ENCODE measurements at places on chromosomes 12 and 14. TPM values are rescaled to one million over a fixed set of nuclear protein-coding genes. Genes with fewer than 3 reads are reported as not detected.

Gene TAS2R13
- total RNA-seq: 0.39 TPM

GRCh38 chr12:26869908-26870459, 37.0 kb upstream of the ITPR2 start:
- DNase-seq: no peak

- no peak for DNase-seq
These were observed 519.8 kb upstream of the TMPO start for GRCh38 chr12:97995559-97995958.

DNA sequence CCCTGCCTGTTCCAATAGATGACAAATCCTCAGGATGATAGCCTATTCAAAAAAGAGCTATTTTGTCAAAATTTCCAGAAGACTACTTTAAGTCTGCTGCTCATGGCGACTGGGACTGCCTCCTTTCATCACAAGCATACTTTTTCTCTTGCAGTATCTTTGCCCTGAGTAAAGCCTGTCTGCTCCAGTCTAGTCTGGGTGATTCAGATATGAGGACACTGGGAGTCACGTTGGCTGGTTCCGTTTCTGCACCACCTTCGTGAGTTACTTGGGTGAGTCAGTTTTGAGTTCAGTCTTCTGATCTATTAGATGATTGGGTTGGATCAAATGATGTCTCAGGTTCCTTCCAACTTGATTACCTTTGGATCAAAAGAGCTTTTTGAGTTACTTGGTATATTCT, 301.3 kb upstream of the STXBP6 start:
- no peak for DNase-seq

DNA sequence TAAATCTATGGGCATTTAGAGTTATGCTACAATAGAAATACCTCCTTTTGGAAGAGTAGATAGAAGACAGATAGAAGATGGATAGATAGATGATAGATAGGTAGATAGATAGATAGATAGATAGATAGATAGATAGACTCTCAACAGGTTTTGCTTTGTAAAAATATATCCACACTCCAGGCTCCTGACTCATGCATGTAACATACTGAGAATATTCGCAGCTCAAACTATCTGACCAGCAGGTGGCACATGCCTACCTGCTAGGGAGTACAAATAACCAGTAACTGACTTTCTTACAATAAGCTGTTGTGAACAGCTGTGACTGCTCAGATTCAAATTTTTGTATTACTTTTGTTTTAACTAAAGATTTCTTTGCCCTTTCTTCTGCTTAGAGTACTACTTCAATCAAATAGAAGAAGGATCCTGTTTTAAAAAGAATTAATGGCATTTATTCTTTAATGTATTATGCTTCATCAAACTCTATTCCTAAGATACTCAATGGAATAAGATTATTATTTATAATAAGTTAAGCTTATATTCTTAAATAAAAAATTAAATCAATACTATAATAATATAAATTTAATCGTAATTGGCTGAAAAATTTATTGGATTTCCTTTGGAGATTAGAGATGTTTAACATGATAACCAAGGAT, 15.8 kb upstream of the CPNE8 start:
- peak; percentile 54 for DNase-seq

DNA sequence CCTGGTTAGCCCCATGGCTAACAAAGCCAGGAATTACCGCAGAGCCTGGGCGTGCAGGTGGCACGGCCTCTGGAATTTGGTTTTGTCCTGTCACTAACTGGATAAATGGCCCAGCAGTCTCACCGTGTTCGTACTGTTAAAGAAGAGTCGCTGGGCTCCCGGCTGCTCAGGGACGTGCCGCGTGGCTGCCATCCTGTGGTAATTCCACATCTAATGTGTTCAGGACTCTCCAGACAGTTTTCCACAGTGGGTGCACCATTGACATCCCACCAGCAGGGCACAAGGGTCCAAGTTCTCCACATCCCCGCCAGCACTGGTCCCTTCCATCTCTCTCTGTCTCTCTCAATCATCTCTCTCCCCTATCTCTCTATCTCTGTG, 19.6 kb downstream of the NOC4L start:
- no peak for DNase-seq

Gene CNTN1
- total RNA-seq: not detected

- DNase-seq: no peak
These were observed 64.7 kb downstream of the TMCC3 start for GRCh38 chr12:94585626-94586025.

Gene PLEKHH1
- 6.7 TPM for total RNA-seq

Gene CFAP251
- total RNA-seq: 4.2 TPM

DNA sequence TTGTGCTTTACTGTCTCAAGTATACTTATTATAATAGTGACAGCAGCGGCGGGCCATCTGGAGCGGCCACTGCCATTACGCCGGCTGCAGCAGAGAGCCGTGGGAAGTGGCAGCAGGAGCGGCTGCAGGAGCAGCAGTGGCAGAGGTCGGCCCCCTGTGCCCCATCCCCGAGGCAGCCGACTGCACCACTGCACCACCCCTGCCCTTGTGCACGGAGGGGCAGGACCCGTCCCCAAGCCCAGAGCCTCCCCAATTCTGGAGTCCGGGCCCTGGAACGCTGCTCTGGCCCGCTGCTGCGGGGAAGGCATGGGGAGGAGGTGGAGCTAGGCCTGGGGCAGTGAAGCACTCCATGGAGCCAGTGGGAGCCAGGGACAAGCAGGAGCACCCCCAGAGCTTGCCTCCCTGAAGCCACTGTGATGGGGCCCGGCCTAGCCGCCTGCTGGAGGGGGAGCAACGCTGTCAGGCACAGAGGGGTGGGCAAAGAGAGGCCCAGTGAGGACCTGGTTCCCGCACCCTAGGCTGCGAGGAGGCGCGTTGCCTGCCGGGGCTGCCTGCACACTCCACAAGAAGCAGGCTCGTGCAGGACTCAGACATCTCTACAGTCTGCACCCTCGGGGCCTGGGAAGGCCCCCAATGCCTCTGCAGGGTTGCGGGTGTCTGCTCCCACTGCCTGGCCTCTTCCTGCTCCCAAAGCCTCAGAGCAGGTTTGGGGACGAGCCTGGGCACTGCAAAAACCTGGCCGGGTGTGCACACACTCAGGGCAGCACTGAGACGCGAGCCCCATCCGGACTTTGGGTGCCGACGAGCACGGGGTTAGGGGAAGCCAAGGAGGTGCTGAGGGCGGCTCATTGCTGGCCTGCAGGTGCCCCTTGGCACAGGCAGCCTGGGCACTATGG, 74.2 kb upstream of the RASSF8 start:
- no peak for DNase-seq

- DNase-seq: no peak
These were observed 123.4 kb downstream of the TGFB3 start for GRCh38 chr14:75858362-75858761.

Gene CTSG
- total RNA-seq: not detected

Gene ANO6
- total RNA-seq: 120 TPM

- DNase-seq: no peak
These were observed 40.1 kb downstream of the TESC start for GRCh38 chr12:117059156-117059555.

GRCh38 chr14:98909251-98909944, 362.6 kb downstream of the BCL11B start:
- peak; percentile 51 for DNase-seq

Gene KERA
- not detected for total RNA-seq

DNA sequence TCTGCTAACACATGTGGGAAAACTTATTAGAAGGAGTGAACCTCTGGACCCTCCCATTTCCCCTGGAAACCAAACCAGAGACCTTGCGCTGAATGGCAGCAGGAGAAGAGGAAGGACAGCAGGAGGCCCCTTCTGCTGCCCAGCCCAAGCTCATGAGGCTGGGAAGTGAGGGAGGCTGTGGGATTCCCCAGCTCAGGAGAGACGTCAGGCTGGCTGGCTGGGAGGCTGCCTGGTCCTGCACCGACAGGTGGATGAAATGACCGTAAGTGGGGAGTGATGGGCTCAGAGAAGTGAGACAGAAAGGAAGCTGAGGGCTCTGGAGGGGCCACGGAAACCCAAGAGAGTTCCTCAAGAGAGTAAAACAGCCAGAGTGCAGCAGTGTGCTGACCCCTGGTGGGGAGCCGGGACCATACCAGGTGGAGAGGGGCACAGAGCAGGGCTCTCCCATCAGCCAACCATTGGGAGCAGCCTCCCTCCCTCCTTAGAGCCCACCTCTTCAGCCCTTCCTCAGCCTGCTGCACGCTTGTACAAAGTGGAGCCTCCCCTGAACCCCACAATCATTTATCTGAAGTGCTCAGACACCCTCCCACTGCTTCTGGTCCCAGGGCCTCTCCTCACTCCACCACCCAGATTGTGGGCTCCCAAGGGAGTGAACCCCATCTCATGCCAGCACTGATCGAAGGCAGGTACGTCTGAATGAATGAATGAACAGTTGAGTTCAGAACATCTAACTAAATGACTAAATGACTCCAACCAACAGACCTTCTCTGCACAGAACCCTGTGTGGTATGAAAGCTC, 14.0 kb downstream of the TAMALIN start:
- no peak for DNase-seq

Gene TAS2R30
- 0.74 TPM for total RNA-seq

Gene GPR84
- total RNA-seq: not detected

Gene TSHR
- total RNA-seq: not detected

DNA sequence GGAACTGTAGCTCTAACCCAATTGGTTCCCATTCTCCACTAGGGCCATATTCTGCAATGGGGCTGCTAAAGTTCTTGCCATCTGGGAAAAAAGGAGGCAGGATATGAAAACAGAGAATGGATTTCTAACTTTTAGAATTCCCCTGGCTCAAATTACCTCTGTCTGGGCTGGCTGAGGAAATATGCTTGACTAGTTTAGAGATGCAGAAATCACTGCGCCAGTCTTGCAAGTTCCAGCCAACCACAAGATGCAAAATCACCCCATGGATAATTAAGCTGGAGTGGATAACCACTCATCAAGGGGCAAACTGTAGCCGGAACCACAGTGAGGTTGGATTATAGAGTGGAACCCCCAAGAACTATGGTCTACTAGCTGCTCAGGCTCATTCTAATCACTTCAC, 126.3 kb downstream of the RALGAPA1 start:
- no peak for DNase-seq

DNA sequence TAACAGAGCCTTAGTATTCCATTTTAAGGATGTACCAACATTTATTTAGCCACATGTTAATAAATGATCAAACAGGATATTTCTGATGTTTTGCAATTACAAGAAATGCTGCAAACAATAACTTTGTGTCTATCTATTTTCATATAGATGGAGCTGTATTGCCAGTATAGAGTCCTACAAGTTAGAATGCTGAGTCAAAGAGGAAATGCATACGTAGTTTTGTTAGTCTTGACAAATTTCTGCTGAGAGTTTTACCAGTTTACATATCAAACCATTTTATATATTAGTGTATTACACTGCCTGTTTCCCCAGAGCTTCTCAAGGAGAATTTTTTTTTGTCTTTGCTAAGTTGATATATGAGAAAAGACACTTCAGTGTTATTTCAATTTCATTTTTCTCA, 541.7 kb downstream of the SLC16A7 start:
- no peak for DNase-seq

Gene FAM186B
- 0.13 TPM for total RNA-seq

GRCh38 chr12:126685636-126686035, 1581.3 kb upstream of the TMEM132C start:
- DNase-seq: no peak

GRCh38 chr12:26748741-26749431, 84.1 kb downstream of the ITPR2 start:
- DNase-seq: no peak

Gene HNF1A
- total RNA-seq: 0.26 TPM

Gene ITGB7
- 0.98 TPM for total RNA-seq

Gene EMP1
- total RNA-seq: 18.6 TPM

DNA sequence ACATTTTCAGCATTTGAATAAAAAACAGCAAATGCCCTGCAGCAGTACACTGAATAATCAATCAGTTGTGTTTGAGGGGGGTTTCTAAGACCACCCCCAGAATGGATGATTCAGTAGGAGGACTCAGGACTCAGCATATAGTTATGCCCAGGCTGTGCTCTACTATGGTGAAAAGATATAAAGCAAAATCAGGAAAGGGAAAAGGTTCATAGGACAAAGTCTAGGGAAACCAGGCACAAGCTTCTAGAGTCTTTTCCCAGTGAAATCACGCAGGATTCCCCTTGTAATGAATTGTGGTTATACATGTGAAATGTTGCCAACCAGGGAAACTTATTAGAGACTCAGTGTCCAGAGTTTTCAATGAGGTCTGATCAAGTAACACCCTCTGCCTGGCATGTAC, 25.0 kb upstream of the SLC17A8 start:
- no peak for DNase-seq

- no peak for DNase-seq
These were observed 12.5 kb downstream of the CFAP54 start for GRCh38 chr12:96501908-96502307.

Gene TRIM9
- total RNA-seq: 0.44 TPM

DNA sequence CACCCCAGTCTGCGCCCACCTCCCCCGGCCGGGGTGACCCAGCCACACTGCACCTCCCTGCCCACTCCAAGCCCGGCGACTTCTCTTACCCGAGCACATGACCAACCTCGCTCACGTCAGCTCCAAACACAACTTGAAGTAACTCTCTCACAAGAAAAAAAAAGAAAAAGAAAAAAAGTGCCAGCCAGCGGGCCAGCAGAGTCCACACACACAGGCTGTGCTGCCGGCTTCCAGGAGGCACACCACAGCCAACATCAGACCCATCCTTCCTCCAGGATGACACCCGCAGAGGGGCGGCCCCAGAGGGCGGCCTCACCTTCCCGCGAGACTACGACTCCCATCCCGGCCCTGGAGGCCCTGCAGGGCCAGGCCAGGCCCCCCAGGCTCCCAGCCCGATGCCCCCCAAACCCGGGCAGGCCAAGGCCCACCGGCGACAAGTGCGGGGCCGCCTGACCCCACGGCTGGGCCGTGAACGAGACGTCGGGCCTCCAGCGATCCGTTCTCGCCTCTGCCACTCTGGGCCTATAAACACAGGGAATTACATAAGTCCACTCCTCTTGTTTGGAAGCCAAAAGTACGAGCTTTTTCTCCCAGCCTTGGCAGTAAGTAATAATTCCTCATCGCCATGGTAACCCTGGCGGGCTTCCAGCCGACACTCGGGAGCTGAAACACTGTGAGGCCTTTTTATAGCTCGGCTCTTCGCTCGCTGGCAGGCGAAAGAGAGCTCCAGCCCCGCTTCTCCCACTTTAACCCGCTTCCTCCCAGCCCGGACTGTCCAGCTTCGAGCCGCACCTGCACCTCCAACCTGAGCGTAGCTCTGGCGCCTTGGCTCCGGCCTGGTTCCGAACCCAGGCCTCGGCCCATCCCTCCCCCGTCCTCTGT, 49.1 kb downstream of the NCOR2 start:
- peak; percentile 71 for DNase-seq

Gene ASPG
- not detected for total RNA-seq

DNA sequence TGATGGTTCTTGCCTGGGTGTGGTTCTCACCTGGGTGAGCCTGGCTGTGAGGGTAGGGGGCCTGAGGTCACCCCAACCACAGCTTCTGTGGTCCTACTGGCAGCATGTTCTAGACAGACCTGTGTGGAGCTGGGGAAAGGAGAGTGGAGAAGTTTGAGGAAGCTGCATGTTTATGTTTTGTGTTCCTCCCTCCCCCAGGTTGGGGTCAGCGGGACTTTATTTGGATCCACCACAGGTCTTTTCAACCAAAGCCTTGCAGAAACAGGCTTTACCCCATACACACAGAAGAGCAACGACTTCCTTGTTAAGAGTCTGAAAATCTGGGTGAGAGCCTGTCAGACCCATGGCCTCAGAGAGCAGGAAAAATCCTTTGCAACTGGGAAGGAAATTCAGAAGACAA, 5.6 kb downstream of the CD9 start:
- no peak for DNase-seq

- no peak for DNase-seq
These were observed 2.8 kb downstream of the FGD4 start for GRCh38 chr12:32402170-32402569.
